NCI-H1417 treated with DMSO at 0.1 percent for 48 hours (cell line): ENCODE measurements at places on chromosomes 3 and 15.

DNA sequence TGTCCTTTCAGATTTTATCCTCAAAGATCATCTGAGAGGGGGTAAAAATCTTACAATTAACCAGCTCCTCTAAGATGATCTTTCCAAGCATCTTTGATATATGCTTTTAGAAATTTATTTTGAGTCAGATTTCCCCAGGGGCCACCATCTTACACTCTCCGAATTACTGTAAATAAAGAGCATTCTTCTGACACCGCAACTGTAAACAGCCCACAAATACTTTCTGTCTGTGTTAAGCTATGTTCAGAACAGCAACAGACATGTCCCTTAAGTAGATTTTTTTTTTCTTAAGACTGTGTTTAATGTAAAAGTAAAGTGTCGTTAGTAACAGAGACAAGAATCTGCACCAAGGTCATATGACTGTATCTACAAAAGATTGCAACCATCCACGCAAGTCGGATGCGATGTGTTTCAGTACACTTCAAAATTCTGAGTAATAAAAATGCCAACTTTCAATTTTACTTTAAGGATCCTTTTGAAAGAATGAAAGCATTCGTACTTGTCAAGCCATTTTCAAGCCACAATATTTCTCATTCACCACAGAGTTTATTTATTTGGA is 159.0 kb upstream of the KCNH8 start:
- no peak for DNase-seq

- DNase-seq, result no peak
Measured at GRCh38 chr15:74270854-74271520, 34.9 kb downstream of the CCDC33 start.

- no peak for DNase-seq
Measured at GRCh38 chr3:41277790-41278465, 78.6 kb downstream of the CTNNB1 start.

DNA sequence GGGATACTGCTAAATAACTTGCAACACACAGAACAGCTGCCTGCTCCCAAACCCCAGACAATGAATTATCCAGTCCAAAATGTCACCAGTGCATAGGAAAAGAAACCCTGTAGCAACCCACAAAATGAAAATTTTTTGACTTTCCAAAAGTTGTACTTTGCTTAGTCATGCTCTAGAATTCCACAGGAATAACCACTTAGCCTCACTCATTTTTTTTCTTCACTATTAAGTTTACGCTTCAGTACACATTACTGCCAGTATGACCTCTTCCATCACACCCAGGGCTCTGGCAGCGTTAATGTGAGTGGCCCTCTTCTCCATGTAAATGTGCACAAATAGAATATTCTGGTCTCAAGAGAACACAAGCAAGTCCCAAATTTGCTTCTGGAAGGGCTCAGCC is 259.8 kb downstream of the MAGI1 start:
- DNase-seq, result no peak

DNA sequence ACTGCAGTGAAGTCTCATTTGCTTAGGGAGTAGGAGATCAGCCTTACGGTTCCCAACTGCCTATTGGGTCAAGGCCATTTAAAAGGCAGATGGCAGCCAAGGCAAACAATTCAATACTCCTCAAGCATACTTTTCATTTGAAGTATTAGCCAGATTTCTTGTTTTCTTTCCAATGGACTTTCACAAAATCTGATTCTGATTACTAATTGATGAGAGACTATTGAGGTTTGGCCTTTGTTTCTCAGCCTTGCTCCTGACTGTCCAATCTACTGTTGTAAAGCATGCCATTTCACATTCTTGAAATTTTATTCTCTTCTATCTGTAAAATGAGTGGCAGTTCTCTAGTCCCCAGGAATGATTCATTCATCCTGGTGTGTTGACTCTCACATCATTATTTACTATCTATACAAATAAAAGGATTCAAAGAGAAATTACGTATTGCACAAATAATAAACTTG is 166.2 kb upstream of the TGFBR2 start:
- no peak for DNase-seq
